Right atrium auricular region (tissue), 2 donors: ENCODE measurements at places on chromosomes 4 and X. TPM values are rescaled to one million over a fixed set of nuclear protein-coding genes. Genes with fewer than 3 reads are reported as not detected.

The SPANXD gene
- not detected for total RNA-seq

DNA sequence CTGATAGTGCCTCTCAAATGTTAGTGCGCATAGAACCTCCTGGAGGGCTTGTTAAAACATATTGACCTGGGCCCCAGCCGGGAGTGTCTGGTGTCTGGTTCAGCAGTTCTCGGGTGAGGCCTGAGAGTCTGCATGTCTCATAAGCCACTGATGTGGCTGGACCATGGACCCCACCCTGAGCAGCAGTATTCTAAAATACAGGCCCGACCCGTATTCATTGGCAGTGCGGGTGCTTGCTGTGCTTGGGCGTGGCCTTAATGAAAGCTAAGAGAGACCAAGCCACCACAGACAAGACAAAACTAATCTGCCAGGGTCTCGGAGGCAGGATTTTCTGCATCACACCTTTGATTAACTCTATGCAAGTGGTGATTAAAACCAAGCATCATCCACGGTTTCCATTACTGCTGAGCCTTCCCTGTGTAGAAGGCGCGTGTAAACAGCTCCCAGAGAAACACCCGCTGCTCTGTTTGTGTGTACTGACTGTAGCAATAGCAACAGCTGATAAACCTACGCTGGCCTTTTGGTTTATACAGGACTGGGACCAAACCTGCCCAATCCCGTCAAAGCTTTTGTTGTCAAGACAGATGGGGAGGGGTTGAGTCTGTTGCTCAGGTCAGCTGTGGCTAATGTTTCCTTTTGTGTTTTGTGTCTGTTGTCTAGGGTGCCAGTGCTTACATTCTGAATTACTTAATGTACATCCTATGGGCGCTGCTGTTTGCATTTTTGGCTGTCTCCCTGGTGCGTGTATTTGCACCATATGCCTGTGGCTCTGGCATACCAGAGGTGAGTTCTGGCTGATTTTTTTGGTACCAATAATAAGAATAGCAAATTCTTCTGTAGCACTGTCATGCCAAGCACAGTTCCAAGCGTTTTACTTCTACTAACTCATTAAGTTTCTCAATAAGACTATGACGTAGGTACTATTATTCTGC, 40.8 kb downstream of the CLCN4 start:
- H3K27me3 ChIP-seq = no peaks in the 10 kb centered on the region
- no peak for DNase-seq
- H3K36me3 ChIP-seq = no peaks in the 10 kb centered on the region
- H3K4me1 ChIP-seq = no peaks in the 10 kb centered on the region

- H3K27ac ChIP-seq = no peak overlapping the region
- H3K36me3 ChIP-seq = no peaks in the 10 kb centered on the region
- DNase-seq = no peak
- H3K27me3 ChIP-seq = no peaks in the 10 kb centered on the region
Measured at GRCh38 chr4:110527156-110527555, 51.2 kb downstream of the ENPEP start.

- DNase-seq = no peak
- H3K4me1 ChIP-seq = no peaks in the 10 kb centered on the region
- no peaks in the 10 kb centered on the region for H3K27me3 ChIP-seq
- H3K4me3 ChIP-seq = no peak overlapping the region
Measured at GRCh38 chrX:63408050-63408449, 56.9 kb upstream of the SPIN4 start.

- H3K27me3 ChIP-seq = no peaks in the 10 kb centered on the region
- DNase-seq = no peak
- H3K27ac ChIP-seq = no peak overlapping the region
Measured at GRCh38 chrX:154827194-154828015, 7.1 kb downstream of the SMIM9 start.
